ENCODE measurements at places on chromosomes 16 and 17.
A peak's percentile ranks its signal among the peaks of the same experiment; 100 is the strongest.

GRCh38 chr16:89123831-89124100, 30.1 kb downstream of the ACSF3 start:
- DNase-seq, result no peak

- DNase-seq, result no peak
Measured at GRCh38 chr16:31006589-31006988, 3.8 kb downstream of the STX1B start.

GRCh38 chr16:85215478-85216118, 103.3 kb upstream of the CIBAR2 start:
- DNase-seq, result no peak

DNA sequence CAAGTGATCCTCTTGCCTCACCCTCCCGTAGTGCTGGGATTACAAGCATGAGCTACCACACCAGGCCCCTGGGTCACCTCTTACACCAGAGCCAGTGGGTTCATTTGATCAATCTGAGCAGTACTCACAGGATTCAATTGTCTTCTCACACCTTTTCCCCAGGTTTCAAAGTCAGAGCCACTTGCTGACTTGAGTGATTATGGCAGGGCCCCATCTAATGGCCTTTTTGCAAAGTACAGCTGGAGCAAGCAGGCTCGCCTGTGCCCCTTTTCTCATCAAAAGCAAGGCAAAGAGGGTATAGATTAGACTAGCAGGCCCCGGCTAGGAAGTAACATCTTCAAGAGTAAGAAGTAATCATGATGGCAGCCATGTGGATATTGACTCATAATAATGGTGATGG, 114.8 kb upstream of the NOL11 start:
- no peak for DNase-seq

GRCh38 chr16:10862438-10862837, 14.6 kb upstream of the CIITA start:
- no peak for DNase-seq

GRCh38 chr17:61338000-61338798, 61.4 kb upstream of the TBX2 start:
- no peak for DNase-seq

DNA sequence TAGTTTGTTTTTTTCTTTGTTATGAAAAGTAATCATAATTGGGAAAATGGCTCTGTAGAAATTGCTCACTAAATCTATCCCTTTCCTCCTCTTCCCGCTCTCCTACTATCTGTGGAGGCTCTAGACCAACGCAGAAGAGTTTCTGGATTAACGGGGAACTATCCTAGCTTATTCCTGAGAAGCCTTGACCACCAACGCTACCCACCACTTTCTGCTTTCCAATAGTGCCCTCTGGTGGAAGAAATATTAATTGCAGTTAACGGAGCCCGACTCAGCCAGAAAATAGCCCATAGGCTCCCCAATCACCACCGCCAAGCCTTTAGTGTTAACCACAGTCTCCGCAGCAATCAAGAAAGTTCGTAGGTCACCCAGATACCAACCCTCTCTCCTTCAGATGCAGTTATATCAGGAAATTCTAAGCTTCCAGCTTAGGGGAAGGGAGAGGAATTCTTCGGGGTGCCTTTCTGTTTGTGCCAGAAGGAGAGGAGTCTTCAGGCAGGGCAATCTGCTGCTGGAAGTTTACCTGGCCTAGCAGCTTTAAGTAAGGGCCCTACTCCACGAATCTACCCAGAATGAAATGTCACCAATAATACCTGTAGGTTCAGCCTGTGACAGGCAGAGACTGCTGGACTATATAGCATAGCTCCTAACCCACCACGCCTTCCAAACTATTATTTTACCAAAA, 23.0 kb upstream of the NSRP1 start:
- DNase-seq, result peak; percentile 31

DNA sequence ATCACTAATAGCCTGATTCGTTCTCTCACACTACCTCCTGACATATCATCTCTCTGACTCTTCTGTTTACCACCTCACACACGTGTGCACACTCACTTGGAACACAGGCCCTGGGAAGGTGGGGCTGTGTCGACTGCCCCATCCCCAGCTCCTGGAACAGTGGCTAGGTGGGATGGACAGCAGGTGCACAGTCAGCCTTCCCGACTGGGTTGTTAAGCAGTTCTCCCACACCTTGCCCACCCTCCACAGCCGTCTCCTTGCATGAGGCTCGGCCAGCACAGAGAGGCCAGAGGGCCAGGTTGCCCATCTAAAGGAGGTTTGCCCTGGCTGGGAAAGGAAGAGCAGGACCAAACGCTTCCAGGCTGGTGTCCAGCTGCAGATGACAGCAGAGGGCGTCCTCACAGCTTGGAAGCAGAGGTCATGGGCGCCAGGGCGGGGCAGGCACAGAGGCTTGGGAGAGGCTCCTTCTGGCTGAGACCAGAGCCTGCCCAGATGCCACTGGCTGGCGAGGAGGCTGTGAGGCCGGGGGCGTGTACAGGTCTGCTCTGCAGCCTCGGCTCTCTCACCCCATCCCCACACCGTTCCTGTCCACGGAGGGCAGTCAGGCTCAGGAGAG, 92.8 kb downstream of the AMFR start:
- no peak for DNase-seq

DNA sequence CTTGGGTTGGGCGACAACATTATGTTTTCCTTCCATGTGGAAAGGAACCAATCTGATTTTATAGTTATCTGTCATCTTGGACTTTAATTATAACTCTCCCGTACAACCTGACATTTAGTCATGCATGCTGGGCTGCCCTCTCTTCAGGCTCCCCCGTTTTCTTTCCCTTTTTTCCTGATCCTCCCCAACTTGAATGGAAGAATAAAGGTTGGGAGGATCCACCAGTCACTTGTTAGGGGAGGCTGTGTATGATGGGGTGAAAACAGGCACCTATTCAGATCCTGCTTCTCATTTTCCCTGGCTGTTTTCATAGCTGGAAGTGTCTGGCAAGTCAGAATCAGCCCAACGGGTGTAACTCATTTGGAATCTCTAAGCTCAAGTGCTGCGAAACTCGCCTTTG, 267.2 kb upstream of the SALL1 start:
- DNase-seq, result no peak

DNA sequence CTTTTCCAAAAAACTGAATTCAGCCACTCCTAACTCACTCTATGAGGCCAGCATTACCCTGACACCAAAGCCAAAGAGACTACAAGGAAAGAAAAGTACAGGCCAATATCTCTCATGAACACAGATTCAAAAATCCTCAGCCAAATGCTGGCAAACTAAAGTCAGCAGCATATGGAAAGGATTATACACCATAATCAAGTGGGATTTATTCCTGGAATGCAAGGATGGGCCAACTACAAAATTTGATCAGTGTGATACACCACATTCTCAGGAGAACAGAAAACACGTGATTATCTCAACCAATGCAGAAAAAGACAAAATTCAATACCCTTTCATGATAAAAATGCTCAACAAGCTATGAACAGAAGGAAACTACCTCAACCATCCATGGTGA, 7.7 kb upstream of the AATK start:
- DNase-seq, result no peak

DNA sequence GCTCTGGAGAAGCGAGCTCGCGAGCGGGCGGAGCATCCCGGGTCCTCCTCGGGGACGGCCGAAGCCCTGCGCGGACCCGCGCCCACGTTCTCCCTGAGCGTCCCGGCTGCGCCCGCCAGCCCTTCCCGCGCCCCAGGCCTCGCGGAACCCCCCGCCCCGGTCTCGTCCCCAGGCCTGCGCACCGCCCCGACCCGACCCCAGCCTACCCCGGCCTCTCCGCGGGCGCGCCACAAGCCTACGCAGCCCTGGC, 159 bp downstream of the USP36 start:
- no peak for DNase-seq

- no peak for DNase-seq
Measured at GRCh38 chr17:49090878-49091594, 41.5 kb upstream of the B4GALNT2 start.

DNA sequence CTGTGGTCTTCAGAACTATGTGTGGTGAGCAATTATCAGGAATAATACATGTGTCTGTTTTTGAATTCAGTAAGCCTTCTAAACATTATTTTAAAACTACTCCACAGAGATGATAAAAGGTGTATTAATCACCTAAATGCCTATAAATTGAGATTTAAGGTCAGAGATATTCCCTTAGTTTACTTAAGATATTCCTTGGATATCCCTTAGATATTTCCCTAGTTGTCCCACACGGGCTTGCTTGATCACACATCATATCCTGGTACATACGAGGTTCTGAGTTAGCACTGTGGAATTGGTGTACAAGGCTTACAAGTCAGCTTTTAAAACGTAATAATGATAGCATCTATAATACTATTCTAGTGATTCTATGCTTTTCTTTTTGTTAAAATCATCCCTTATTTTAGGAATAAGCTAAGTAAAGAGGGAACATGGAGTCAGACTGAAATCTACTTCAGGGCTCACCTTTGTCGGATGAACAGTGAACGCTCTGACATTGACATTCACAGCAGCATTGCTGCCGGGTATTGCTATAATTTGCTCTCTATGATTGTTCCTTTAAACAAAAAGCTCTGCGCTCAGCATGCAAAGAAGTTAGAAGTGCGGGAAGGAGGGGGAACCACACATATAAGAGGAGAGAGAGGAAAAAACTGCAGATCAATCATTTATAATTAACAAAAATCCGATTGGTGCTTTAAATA, 136.5 kb downstream of the SKAP1 start:
- DNase-seq, result no peak

DNA sequence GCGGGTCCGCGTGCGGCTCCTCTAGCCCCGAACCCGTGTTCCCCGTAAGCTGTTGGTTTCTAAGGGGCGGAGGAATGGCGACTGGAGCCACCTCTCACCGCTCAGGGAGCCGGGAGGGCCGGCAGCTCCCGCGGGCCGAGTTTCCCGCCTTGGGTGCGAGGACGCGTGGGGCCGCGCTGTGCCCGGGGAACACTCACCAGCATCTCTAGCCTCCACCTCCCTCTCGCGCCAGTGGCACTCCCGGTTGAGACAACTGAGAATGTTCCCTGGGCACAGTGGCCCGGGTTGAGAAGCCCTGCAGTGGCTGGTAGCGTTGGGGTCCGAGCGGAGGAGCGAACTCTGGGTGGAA, 560 bp downstream of the TELO2 start:
- DNase-seq, result no peak

- DNase-seq, result no peak
Measured at GRCh38 chr16:6969594-6969993, 363.1 kb upstream of the RBFOX1 start.

GRCh38 chr17:64994781-64995538, 61.6 kb downstream of the GNA13 start:
- DNase-seq, result no peak
